Astrocyte of the spinal cord (primary cell): ENCODE measurements at places on chromosomes 12 and 14.

GRCh38 chr14:61098721-61099120 is 117.7 kb downstream of the SLC38A6 start:
- DNase-seq, result no peak

DNA sequence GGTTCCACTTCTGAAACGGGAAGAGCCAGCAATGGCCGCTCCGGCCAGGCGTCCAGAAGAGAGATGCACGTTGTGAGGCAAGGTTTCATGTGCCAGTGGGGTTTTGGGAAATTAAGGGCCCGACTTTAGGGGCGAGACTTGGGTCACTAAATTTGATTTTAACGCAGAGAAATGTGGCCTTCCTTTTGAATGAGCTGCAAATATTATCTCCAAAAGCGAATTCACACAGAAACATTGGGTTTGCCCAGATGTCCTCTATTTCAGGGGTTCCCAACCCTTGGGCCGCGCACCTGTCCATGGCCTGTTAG is 2.3 kb upstream of the RNASE4 start:
- DNase-seq, result no peak

DNA sequence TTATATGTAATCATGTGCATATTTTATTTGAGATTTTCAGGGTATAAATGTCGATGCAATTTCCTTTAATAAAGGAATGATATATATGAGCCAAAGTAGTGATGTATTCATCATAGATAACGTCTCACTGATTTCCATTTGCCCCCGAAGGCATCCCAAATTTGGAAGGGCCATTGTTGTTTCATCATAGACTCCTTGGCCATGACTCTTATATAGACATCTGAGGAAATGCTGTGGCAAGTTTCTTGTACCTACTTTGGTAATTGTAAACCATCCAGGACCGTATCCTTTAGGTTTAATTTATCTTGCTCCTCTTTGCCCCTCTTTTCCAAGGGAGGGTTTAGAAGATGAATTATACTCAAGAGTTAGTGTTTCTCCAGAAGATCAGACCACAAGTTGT is 84.7 kb downstream of the SAMD4A start:
- DNase-seq, result no peak

GRCh38 chr12:131348231-131348630 is 362.7 kb upstream of the SFSWAP start:
- no peak for DNase-seq

GRCh38 chr12:43976027-43976426 is 140.1 kb downstream of the TMEM117 start:
- DNase-seq, result no peak

GRCh38 chr12:44628180-44628579 is 247.9 kb downstream of the NELL2 start:
- no peak for DNase-seq

GRCh38 chr12:54394281-54394719 is 9.8 kb upstream of the ZNF385A start:
- DNase-seq, result peak; percentile 33

DNA sequence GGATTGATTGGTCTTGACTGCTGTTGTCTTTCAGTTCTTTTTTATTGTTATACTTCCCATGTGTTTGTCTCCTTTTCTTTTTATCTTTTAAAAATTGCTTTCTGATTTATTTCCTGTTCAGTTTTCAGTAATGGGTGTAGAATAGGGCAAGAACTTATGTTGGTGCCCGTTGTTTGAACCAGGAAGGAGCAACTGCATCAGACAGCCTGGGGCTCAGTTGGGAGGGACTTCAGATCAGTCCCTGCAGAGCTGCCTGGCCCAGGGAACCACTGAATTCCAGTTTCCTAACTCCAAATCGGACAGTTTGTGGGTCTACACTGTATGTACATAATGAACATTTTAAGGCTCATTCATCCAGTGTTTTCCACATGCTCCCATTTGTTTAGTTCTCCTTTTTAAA is 64.9 kb downstream of the FBXO34 start:
- DNase-seq, result peak; percentile 31

DNA sequence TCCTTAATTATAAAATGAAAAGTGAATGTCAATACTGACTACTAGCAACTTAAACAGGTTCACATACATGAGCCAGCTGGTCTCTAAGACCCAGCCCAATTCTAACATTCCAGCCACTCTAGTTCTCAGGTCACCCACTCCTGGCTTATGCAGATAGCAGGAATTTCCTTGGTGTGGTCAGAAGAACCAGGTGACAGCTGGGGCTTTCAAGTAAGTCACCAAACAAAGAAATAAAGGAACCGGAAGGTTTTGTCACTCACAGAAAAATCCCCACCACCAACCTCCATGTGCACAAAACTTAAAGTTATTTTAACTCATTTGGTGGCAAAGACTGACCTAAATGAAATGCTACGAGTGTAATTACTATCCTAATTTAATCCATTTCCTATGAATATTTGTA is 129.6 kb upstream of the CDKN3 start:
- no peak for DNase-seq

DNA sequence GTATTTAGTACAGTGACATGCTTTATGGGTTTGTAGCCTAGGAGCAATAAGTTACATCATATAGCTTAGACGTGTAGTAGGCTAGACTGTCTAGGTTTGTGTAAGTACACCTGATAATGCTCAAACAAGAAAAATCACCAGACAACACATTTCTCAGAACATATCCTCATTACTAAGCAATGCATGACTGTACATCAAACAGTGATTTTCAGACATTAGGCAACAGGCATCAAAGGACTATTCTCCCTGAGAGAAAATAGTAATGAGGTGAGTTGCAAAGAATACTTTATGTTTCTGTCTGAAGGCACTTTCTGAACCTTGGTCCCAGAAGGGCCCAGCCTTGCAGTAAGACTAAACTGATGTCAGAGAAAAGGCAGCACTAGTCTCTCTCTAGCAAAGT is 48.4 kb upstream of the SYT10 start:
- no peak for DNase-seq

DNA sequence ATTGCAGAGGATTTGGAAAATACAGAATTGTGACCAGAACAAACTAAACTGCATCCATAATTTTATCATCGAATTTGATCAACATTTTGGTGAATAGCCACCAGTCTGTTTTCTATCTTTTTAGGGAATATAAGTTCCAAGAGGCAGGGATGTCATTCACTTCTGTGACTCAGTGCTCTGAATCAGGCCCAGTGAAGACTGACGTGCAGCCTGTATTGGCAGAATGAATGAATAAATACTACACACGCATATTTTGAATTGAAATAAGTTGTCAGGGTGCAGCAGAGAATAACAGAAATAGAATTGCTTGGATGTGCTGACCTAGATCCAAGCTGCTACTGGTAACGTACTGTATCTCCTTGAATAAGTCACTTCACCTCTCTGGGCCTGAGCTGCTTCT is 1.3 kb upstream of the EMP1 start:
- DNase-seq, result no peak

- DNase-seq, result no peak
Measured at GRCh38 chr12:118827047-118827446, 154.3 kb upstream of the SRRM4 start.

- no peak for DNase-seq
Measured at GRCh38 chr12:115455268-115455681, 771.3 kb upstream of the TBX3 start.

GRCh38 chr14:21025371-21026273 is 761 bp upstream of the NDRG2 start:
- DNase-seq, result no peak

GRCh38 chr14:105047283-105048016 is 17.8 kb downstream of the GPR132 start:
- DNase-seq, result no peak

GRCh38 chr14:56394826-56395530 is 184.6 kb upstream of the TMEM260 start:
- DNase-seq, result no peak

DNA sequence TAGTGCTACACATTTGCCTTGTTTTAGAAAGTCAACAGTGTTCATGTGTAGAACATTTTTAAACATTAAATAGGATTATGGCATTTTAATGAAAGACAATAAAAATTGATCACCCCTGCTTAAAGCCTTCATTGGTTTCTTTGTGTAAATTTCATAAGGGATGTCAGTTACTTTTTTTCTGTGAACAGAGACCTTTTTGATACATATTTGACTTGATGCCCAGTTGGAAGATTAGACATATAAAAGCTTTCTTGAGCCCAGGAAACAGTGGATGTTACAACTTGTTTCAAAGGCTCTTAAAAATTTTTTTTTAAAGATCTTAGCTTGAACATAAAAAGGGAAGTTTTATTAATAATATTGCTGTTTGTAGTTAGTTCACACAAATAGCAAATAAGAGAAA is 168.7 kb upstream of the PDZRN4 start:
- DNase-seq, result no peak

DNA sequence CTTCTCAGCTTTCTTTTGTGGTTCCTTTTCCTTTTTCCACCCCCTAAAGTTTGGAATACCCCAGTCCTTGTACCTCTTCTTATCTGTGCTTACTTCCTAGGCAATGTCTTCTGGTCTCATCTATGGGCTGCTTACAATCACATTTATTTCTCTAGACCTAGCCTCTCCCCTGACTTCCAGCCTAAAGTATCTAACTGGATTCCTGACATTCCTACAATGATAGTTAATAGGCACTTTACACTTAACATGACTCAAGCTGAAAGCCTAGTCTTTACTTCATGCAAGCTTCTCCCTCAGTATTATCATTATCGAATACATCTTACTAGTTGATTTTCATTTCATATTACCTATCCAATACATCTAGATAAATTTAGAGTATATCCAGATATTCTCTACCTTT is 21.2 kb downstream of the CLECL1 start:
- no peak for DNase-seq

DNA sequence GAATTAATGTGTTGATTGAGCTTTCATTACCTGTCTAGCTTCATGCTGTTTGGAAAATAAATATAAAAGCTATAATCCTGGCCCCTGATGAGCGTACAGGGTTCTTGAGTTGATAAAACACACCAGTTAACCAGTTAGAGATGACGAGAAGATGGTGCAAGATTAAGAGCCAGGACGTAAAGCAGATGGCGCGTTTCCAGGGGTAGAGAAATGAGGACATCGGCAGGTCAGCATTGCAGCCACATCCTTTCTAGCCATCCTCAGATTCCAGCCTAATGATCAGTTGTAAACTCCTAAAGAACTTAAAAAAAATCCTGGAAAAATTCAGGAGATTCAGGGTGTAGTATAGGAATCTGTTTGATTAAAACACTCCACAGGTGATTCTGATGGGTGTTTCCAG is 203.7 kb downstream of the CACNA1C start:
- peak; percentile 47 for DNase-seq

DNA sequence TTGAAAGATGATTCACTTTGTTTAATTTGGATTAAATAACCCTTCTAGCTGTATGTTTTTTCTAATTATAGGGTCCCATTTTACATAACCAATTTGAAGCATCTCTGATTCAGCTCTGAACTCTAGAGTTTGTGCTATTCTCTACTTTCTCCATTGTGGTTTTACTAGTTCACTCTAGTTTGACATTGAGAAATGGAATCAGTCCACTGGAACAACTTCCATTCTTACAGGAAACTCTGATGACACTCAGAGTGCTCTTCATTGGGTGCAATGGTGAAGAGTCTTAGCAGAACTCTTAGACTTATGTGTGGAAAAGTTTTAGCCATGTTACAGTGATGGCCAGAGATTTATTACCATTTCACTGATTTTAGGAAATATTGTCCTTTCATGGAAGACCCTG is 140.7 kb downstream of the DYRK2 start:
- DNase-seq, result no peak

- DNase-seq, result no peak
Measured at GRCh38 chr14:65160091-65160490, 57.8 kb upstream of the MAX start.

GRCh38 chr12:72269491-72269890 is 2.7 kb upstream of the TRHDE start:
- no peak for DNase-seq

- no peak for DNase-seq
Measured at GRCh38 chr12:130199581-130200390, 37.5 kb downstream of the FZD10 start.
